Endodermal cell (in vitro differentiated cells): ENCODE measurements at places on chromosomes 6 and 20.

GRCh38 chr6:18186033-18186432, 30.8 kb downstream of the KDM1B start:
- peak; percentile 74 for DNase-seq

DNA sequence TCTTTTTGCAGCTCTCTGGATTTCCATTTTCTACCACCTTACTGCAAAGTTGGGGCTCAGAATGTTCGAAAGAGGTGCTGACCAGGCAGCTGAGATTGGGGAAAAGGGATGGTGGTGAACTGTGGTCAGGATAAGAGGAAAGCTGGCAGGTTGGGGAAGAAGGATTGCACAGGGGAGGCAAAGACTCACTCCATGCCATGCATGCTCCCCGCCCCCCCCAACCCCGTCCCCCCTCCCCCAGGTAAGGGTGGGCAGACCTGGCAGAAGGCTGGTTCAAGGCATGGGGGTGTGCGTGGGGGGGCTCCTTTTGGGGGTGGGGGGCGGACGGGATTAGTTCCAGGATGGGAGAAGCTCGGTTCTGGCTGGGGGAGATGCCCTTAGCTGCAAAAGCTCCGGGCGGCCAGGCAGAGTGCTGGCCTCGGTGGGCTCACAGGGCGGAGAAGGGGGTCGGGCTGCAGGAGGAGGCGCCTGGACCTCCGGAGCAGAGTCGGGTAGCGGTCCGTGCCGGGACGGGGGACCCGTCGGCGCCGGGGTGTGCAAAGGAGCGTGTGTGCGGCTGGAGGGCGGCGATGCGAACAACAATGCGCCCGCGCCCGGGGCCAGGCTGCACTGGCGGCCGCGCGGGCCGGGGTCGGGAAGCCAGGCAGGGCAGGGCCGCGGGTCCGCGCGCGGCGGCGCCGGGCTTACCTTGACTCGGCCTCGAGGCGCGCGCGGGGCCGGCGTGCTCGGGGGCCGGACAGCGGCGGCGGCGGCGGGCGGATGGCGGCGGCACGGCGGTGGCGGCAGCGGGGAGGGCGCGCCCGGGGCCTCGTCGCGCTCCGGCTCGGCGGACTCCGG, 880 bp downstream of the ADNP start:
- peak; percentile 72 for DNase-seq

DNA sequence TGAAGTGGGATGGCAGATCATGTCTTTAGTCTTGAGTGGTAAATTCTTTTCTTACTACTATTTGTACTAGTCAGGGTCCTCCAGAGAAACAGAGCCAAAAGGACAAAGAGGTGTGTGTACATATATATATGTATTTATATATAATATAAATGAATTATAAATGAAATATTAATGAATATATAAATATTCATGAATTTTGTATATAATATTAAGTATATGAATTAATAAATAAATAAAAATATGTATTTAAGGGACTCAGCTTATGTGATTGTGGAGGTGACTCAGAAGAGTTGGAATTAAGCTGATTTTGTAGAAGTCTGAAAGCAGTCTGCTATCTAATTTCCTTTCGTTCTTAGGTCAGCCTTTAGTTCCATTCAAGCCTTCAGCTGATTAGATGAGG, 265.3 kb upstream of the MMS22L start:
- no peak for DNase-seq

GRCh38 chr6:116511424-116512110, at the start of gene CALHM5:
TSS of gene CALHM5 (plus strand) at chr6:116511639. CDS start at chr6:116511697, 58 bp downstream.
- peak; percentile 70 for DNase-seq

DNA sequence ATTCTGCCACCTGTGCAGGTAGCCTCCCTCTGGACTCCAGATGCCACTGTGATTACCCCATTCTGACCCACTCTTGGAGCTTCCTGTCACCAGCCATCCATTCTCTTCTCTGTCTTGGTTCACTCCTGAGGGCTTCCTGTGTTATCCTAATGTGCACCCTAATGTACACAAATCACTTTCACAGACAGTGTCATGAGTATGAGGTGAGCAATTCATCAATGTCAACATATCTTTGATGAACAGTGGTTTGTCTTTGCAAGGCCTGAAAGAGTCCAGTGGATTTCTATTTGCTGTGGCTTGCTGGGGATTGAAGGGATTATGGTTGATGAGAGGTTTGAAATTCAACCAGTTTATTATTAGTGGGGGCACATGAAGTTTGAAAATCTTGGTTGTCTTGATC, 63.8 kb upstream of the EEF1E1 start:
- no peak for DNase-seq

DNA sequence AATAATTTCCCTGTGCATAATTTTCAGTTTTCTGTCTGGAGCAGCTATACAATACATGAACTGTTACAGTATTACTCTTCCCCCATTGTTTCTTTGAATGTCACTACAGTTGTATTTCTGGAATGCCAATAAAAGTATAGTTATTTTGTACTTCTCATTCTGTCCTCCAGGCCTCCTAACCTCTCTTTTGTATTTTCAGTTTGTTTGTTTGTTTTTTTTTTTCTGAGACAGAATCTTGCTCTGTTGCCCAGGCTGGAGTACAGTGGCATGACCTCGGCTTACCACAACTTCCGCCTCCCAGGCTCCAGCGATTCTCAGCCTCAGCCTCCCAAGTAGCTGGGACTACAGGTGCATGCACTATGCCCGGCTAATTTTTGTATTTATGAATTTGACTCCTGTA, 16.8 kb upstream of the ARID1B start:
- no peak for DNase-seq

DNA sequence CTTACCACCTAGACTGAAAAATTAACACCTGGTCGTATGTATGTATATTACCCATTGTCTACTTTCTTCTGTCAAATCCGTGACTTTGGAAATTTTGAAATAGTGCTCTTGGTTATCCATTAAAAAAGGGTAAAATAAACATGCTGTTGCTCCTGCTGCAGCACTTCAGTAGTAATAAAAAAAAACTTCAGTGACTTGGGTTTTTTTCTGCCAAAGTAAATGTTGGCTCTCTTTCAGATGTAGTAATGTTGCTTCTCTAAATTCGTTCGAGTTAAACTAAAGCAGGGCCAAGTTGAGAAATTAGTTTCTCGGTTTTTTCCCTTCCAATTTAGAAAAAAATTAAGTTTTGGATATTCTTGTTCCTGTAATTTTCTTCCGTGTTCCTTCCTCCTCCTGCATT, 34.2 kb downstream of the JARID2 start:
- no peak for DNase-seq

DNA sequence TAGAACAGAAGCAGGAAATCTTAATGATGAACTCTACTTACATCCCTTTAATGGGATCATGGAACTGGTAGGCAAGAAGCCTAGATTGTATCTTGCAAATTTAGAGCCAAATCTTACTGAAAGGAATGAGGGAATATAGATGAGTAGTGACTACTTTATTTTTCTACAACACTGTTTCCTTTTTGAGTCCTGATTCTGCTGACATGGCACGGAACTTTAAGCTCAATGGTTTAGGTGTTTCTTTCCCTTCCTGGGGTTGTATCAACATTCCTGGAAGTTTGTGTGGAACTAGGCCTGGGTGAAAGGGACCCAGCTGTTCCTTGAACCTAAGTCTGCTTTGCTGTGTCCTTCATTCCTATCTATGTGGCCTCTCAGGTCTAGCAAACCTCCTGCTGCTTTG, 705.3 kb upstream of the FLRT3 start:
- no peak for DNase-seq

GRCh38 chr20:43727980-43728590, 1.3 kb upstream of the GTSF1L start:
- DNase-seq, result no peak

GRCh38 chr6:107547451-107547840, 57.5 kb downstream of the SOBP start:
- no peak for DNase-seq

GRCh38 chr6:45773906-45774305, 241.8 kb downstream of the CLIC5 start:
- no peak for DNase-seq

- peak; percentile 63 for DNase-seq
Measured at GRCh38 chr20:18360635-18361034, 72.3 kb downstream of the ZNF133 start.

DNA sequence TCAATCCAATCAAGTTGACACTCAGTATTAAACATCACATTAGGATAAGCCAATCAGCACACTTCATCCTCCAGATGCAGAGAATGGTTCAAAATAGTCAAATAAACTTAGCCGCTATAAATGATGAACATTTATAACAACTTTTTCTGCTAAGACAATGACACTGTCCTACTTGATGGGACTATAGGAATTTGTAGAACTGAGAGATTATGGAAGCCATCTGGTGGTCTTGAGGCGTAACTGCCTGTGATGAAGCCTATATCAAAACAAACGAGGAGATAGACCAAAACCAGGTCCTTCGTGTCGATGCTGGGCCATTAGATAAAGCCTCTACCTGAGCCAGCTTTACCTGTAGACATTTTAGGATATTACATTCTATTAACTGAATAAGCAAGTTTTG, 631.1 kb downstream of the COL12A1 start:
- DNase-seq, result peak; percentile 51

DNA sequence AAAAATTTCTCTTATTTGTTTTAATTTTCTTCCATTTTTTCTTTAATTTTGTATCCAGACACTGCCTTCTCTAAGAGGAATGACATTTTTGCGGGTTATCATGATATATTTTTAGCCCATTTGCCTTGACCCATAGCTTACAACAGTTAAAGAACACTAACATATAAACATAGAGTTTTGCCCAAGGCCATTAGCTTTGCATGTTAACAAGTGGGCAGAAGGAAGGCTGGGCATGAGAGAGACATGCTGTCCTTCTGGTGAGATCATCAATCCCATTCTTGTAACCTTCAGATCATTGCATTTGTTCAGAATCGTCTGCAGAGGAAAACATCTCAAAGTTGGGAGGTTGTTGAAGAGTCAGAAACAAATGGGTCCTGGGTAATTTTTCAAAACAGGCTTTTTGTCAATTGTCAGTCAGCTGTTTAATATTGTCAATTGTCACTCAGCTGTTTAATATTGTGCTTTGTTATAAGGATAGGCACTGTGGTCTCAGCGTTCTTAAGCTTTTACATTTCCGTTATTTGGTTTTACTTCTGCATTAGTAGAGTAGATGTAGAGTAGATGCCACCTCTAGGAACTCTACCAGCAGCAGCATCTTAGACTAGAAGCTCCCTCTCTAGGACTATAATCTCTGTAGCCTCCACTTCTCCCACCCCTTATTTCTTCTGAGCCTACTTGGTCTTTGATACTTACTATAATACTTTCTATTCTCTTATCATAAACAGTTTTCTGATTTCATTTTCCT, 243.1 kb downstream of the ESR1 start:
- no peak for DNase-seq

DNA sequence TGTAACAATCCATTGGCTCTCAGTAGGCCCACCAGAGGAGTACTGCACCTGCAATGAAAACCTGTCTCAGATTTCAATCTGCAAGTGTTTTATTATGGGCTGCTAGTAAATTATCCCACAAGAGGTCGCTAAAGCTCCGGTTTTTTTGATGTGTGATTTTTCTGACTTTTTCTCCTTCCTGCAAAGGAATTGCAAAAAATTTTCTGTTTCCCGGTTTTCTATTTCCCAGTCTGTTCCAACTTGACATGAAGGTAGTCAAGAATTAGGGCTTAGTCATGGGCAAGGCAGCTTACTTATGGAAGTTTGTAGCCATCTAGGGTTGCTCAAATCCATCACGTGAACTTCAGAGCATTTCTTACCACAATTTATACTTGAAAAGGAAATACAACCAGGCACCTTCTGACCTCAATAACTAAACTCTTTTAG, 38.5 kb upstream of the AHI1 start:
- DNase-seq, result peak; percentile 55

GRCh38 chr6:158627940-158628211, 16.7 kb downstream of the DYNLT1 start:
- DNase-seq, result no peak

DNA sequence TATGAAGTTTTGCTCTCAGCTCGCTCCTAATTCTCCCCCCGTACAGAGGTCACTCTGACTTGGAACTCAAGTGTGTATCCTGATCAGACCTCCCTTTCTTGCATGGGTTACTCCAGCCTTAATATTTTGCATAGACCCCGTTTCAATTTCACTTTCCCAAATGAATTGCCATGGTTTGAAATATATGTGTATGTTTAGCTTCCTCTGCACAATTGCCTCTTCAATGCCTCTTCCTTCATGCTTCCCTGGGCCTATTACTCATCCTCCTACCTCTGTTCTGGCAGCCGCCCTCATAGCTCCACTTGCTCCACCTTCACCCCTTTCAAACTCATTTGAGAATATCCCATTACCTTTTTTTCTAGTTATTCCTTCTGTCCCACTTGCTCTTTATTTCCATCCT, 90.0 kb upstream of the SAMD5 start:
- DNase-seq, result no peak

DNA sequence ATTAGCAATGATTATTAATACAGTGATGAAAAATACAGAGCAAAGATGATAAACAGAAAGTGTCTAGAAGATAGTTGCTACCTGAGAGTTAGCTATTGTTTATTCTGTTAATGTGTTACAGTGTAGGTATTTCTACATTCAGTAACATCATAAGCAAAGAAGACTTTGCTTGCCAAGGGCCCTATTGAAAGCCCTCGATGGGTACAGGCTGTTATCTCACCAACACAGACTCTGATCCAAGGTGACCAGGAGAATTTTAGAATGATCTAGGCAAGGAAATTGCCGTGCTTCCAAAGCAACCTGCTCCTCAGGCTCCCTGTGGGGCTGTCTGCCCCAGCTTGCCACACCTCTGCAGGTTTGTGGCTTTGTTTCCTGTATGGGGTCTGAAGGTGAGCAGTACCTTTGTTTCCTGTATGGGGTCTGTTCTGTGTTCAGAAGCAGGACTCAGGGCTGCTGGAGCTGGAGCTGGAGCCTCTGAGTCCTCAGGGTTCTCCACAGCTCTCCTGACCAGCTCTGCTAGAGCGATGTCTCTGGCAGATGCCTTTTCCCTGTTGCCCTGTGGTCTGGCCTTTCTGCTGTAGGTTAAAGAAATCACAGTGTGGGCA, 32.5 kb downstream of the PHACTR3 start:
- DNase-seq, result no peak

- peak; percentile 70 for DNase-seq
Measured at GRCh38 chr20:19784511-19785172, 26.6 kb downstream of the RIN2 start.

DNA sequence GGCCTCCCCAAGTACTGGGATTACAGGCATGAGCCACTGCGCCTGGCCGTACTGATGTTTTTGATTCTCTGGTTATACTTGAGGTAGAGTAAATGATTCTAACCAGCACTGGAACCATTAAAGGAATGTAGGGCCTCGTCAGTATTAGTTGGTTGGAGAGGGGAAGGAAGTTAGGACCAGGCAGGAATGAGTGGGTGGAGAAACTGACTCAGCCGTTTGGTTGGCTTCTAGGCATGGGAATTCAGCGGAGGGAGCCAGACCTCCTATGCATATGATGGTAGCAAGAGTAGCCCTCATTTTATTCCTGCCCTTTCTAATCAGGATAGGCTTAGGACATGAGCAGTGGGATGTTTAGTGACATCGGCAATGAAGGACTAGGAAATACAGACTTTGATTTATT, 19.0 kb upstream of the SERINC3 start:
- DNase-seq, result no peak

- DNase-seq, result no peak
Measured at GRCh38 chr6:160420969-160421556, 72.9 kb downstream of the SLC22A3 start.

- DNase-seq, result peak; percentile 49
Measured at GRCh38 chr6:21375151-21376116, 218.1 kb upstream of the SOX4 start.

GRCh38 chr6:54194067-54194466, 82.8 kb downstream of the MLIP start:
- DNase-seq, result no peak
